ENCODE measurements at places on chromosomes 7 and 10. TPM values are rescaled to one million over a fixed set of nuclear protein-coding genes. Genes with fewer than 3 reads are reported as not detected.
A peak's percentile ranks its signal among the peaks of the same experiment; 100 is the strongest.

DNA sequence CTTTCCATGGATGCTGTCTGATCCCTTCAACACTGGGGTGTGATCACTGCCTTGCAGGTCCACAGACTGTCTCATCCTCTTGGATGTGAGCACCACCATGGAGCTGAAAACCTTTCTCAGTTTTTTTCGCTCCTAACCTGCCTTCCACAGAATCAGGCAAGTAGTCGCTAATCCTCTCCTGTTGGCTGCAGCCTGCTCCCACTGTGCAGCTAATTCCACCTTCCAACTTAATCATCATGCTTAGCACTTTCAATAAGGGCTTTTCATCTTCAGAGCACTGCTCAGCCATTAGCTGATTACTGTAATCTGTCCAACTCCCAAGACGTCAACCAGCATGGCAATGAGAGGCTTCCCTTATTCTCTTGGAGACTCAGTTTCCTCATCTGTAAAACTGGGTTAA, 15.1 kb upstream of the CDH23 start:
- DNase-seq, result peak; percentile 15

GRCh38 chr10:52615756-52616394, 156.7 kb downstream of the MBL2 start:
- DNase-seq, result no peak

GRCh38 chr10:120582753-120583152, 125.7 kb downstream of the PLPP4 start:
- DNase-seq, result no peak

- DNase-seq, result no peak
Observed at GRCh38 chr10:3393958-3394357, 221.4 kb upstream of the PITRM1 start.

- peak; percentile 66 for DNase-seq
Observed at GRCh38 chr10:131260452-131261211, 50.9 kb downstream of the TCERG1L start.

DNA sequence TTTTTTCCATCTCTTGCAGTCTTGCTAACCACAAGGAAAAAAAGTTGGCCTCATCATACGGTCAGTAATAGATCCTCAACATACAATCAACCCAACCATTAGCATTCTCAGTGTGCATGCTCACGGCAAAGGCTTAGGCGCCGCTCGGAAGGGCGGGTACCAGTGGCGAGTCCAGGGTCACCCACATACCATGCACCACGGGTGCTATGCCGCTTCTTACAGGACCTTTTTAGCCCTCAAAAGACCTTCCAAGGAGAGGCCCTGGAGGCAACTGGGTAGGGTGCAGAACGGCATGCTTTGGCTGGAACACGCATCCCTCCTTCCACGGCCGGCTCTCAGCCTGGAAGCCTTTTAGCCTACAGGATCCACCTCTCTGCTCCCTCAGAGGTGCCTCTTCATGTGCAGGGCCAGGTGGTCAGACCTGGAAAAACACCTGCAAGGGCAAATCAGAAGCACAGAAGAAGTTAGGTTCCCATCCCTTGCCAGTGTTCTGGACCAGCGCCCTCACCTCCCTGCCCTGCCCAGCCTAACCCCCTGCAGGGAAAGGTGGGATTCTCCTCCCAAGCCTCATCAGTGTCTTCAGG, 5.8 kb downstream of the KLF6 start:
- DNase-seq, result no peak

GRCh38 chr7:95469848-95470247, 15.9 kb upstream of the ASB4 start:
- DNase-seq, result no peak

GRCh38 chr10:50325449-50326171, 74.3 kb upstream of the ASAH2 start:
- DNase-seq, result peak; percentile 91

DNA sequence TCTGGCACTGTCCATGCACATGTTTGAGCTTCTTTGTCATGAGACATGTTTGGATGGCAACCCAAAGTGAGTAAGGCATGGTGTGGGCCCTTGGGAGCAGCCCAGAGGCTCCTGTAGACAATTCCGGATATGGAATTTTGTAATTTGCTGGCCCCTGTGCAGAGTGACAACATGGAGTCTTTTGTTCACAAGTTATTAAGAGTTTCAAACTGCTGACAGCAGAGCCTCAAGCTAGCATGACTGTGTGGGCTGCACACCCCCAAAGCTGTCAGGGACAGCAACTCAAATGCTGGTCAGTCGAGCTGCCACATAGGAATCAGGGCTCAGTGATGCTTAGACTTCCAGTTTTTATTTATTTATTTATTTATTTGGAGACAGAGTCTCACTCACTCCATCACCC, 7.0 kb upstream of the MYL7 start:
- peak; percentile 24 for DNase-seq

GRCh38 chr10:35442028-35442427, 105.7 kb downstream of the CCNY start:
- DNase-seq, result no peak

GRCh38 chr7:32259931-32260596, 189.9 kb upstream of the PDE1C start:
- no peak for DNase-seq

- no peak for DNase-seq
Observed at GRCh38 chr10:25766687-25767221, 167.3 kb upstream of the MYO3A start.

- DNase-seq, result no peak
Observed at GRCh38 chr10:114489521-114490310, 85.4 kb upstream of the AFAP1L2 start.

GRCh38 chr7:18509481-18509880, 13.9 kb downstream of the HDAC9 start:
- DNase-seq, result no peak

SPDYE1 gene
- not detected for total RNA-seq

TAS2R41 gene
- total RNA-seq, result 0.81 TPM

ELFN1 gene
- 1.2 TPM for total RNA-seq

HTRA1 gene
- 152 TPM for total RNA-seq

CAV2 gene
- 102 TPM for total RNA-seq

GPR37 gene
- 0.19 TPM for total RNA-seq

ANTXRL gene
- not detected for total RNA-seq

APBB1IP gene
- total RNA-seq, result 8.4 TPM

TMEM106B gene
- total RNA-seq, result 47.2 TPM

ADAM8 gene
- 7.0 TPM for total RNA-seq

All from posterior vena cava (tissue), 2 donors.